ENCODE measurements at places on chromosomes 3 and 15.

- DNase-seq = no peak
Observed at GRCh38 chr15:90062023-90062442, 40.2 kb downstream of the IDH2 start.

- DNase-seq = no peak
Observed at GRCh38 chr3:3085782-3086181, 24.4 kb downstream of the IL5RA start.

- DNase-seq = no peak
Observed at GRCh38 chr3:137108699-137109440, 151.1 kb downstream of the IL20RB start.

GRCh38 chr15:29959384-29960137, 123.2 kb upstream of the GOLGA8J start:
- DNase-seq = no peak

DNA sequence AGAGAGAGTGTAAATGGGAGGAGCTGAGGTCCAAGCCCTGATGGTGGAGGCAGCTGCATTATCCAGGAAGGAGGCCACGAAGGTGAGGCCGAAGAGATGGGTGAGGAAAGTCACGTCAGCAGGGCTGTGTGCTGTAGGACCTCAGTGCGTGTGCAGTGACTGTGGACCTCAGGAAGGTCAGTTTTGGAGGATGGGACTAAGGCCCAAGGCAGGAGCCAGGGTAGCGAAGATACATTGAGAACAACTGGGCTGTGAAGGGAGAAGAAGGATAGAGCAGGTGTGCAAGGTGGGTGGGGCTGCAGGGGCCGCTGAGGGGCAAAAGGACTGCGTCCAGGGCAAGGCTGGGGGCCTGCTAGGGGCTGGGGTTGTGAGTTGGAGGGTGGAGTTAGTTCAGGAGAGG, 4.9 kb downstream of the KLHL40 start:
- no peak for DNase-seq

DNA sequence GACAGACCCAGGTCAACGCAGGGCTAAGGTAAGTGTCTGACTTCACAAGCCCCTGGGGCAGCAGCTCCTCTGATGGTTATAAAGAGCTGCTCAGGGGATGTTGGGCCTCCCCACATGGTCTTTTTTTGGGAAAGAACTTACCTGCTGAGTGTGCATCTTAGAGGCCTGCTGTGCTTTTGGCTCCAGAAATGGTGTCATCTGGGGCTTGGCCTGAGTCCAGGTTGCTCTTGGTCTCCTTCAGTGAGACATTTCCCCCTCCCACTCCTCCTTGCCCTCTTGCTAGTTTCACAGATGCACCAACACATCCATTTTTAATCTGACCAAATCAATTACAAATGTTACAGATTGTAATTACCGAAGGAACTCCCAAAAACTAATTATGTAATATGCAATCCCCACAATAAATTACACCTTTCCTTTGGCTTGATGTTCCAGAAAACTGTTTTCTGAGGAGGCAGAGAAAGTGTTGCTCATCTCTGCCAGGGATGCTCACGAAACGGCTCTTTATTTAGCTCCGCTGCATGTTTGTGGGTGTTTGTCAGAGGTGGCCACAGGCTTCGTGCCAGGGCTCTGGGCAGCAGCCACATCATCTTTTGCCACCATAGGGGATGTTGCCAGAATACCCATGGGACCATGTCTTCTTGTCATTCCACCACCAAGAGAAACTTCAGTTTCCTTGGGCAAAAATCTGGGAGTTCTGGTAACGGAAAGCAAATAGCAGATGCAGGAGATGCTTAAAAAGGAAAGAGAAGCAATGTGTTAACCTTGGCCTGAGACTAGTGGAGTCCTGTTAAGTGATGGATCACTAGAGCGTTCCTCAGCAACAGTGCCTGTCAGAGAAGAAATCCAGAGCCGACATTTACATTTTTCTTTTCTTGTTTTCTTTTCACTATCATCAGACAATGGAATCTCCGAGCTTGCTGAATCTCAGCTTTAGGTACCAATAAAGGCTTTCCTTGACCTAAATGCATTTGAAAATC, 799.9 kb downstream of the AGBL1 start:
- DNase-seq = no peak

DNA sequence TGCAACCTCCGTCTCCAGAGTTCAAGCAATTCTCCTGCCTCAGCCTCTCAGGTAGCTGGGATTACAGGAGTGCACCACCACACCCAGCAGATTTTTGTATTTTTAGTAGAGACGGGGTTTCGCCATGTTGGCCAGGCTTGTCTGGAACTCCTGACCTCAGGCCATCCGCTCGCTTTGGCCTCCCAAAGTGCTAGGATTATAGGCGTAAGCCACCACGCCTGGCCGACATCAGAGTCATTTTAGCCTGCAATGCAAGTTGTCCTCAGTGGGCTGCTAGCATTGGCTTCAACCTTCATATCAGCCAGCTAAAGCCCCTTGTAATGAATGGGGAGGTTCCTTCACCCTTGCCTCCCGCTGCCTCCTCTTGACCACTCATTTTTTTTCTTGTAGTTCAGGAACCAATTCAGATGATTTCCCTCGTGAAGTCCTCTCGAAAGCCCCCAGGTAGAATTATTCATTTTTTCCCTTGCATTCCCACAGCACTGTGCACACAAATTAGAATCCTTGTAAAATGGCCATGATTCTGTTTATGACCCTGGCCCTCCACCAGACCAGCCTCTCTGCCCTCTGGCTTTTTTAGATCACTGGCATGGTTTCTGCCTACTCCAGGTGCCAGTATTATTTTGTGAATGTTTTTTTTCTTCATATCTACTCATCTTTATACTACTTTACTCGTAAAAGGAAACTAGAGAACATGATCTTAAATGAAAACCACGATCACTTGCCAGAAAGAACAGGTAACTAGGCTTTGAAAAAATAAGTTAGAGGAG, 29.1 kb downstream of the FLNB start:
- DNase-seq = no peak

- DNase-seq = no peak
Observed at GRCh38 chr3:127351775-127352350, 64.0 kb upstream of the PRR20G start.

DNA sequence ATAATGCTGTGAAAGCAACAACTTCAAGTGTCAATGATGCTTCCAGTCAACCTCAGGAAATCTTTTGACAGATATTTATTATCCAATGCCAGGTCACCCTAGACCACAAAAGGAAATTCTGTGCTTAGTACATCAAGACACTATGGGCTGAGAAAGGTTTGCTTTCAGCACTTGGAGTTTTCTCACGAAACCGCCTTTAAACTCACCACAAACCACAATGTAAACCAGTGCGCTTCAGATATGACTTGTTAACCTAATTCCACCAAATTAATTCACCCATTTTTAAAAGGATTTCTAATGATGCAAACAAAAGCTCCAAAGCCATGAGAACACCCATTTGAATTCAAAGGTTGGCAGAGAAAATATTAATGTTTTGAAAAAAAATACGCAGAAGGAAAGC, 292.9 kb upstream of the NR2F2 start:
- no peak for DNase-seq

- DNase-seq = no peak
Observed at GRCh38 chr15:89171136-89172072, 50.0 kb downstream of the RLBP1 start.

- DNase-seq = no peak
Observed at GRCh38 chr3:69012100-69012799, 1.2 kb downstream of the EOGT start.

GRCh38 chr3:173238091-173238490, 97.1 kb upstream of the SPATA16 start:
- DNase-seq = no peak

DNA sequence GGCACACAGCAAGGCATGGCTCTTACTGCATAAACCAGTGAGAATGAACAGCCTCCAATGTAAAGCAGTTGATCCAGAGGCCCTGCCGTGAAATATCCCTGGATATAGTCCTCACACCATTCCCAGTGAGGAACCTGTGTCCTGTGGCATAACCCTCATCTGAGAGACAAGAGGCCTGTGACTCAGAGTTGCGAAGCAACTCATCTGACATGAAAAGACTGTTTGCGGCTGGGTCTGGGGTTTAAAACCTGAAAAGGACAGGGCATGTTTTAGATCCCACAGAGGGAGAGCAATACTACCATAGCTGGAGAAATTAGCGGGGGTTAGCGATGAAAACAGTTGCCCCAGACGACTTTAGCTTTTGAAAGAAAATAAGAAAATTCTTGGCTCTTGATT, 165.3 kb upstream of the BHLHE40 start:
- DNase-seq = no peak

- no peak for DNase-seq
Observed at GRCh38 chr15:68278595-68279405, 1.3 kb downstream of the FEM1B start.

All from GM19239 (cell line).